Pulmonary artery endothelial cell (primary cell): ENCODE measurements at places on chromosomes 5 and 9. TPM values are rescaled to one million over a fixed set of nuclear protein-coding genes. Genes with fewer than 3 reads are reported as not detected.

DNA sequence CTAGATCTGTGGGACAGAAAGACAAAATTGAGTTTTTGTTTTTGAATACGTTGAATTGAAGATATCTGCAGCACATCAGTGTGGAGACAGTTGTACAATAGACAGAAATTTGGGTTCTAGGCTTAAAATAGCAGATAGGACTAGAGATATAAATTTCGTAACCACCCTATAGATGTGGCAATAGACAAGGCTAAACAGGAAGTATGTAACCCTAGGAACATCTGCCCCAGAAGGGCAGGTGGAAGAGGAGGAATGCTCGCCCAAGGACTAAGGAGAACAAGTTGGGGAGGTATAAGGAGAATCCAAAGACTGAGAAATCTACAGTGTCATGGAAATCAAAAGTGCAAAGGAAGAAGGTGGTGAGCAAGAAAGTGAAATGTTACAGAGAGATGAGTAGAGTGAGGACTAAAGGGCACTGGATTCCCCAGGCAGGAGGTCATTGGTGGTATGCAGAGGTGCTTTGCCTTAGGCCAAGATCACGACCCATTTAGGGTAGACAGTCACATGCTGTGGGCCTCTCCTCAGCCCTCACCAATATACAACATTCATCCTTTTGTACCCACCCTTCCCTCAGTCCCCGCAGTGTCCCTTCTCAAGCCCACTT, 109.1 kb upstream of the ELL2 start:
- no peak for DNase-seq

DNA sequence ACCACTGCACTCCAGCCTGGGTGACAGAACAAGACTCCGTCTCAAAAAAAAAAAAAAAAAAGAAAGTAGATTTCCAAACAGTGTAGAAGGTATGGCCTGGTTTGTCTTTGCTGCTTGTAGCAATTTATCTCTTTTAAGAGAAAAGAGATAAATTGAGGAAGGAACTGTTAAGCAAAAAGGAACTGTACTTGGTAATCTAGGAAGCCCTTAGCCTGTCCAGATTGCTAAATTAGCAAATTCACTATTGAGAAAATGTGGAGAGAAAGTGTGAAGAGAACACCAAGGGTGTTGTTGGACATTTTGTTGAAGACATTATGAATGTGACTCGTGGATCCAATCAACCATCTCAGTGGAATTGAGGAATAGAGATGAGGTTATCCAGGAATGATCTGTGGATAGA, 13.0 kb upstream of the SUSD3 start:
- DNase-seq = no peak

DNA sequence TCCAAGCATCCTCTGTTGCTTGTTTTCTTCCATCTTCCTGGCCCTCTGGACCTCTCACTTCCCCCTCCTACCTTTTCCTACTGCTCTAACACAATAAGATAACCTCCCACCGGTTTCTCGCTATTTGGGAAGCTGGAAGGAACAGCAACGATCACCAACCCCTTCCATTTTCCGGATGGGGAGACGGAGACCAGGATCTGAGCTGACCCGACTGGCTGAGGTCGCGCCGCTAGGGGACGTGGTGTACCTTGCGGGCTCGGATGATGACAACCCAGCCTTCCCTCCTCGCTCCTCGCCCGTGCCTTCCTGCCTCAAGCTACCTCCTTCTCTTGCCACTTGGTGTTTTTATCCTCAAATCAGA, 1.9 kb downstream of the LPAR1 start:
- no peak for DNase-seq

- DNase-seq = no peak
Measured at GRCh38 chr5:75006865-75007822, 45.2 kb downstream of the GCNT4 start.

DNA sequence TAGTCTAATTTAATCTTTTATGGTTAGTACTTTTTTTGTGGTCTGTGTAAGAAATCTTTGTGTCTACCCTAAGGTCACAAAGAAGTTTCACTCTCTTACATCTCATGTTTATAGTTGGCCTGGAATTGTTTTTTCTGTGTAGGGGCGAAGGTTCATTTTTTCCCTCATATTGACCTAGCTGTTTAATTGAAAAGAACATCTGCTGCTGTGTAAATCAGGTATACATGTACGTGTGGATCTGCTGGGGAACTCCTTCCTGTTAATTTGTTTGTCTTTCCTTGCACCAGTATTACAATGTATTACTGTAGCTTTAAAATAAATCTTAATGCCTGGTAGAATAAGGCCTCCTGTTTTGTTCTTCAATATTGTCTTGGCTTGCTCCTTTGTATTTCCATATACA, 37.8 kb downstream of the EXOSC2 start:
- DNase-seq = no peak

DNA sequence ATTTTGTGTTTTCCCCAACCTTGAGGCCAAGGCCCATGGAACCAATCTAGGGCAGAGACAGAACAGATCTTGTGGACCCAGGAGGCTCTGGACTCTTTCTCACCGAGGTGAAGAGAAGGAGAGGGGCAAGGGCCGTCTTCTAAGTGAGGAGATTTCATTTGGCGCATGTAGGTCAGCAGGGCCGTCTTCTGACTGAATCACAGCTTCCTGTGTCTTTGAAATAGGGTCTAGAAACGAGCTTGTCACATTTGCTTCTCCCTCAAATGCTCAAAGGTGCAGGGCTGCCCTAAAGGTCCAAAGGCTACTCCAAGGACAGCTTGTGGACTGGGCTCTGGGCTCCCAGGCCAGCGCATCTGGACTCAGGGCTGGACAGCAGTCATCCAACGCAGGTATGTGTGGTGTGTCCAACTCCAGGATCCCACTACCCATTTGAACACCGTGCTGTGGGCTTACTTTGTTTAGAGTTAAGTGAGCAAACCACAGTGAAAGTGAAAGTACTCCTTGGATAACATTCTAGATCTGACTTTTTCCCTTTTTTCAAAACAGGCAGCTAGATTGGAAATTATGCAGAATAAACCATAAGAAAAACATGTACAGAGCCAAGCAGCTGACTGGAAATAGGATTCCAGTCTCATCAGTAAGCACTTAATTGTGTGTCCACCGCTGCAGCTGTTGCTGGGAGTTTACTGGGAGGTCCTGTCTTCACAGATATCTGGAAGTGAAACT, 357.0 kb downstream of the GADD45G start:
- no peak for DNase-seq

GRCh38 chr5:134289509-134290113, 63.7 kb upstream of the PPP2CA start:
- DNase-seq = peak; percentile 46

DNA sequence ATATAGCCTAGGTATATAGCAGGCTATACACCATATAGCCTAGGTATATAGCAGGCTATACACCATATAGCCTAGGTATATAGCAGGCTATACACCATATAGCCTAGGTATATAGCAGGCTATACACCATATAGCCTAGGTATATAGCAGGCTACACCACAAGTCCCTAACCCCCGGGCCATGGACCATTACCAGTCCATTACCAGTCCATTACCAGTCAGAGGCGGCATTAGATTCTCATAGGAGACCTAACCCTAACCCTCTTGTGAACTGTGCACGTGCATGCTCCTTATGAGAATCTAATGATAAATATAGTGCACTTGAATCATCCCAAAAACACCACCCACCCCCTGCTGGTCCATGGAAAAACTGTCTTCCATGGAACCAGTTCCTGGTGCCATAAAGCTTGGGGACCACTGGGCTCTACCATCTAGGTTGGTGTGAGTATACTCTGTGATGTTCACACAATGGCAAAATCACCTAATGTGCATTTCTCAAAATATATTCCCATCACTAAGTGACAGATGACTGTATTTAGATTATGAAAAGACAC, 4.7 kb downstream of the PLIN2 start:
- no peak for DNase-seq

The PCDHGA2 gene
- total RNA-seq = 0.79 and 0.92 TPM in 2 replicates

DNA sequence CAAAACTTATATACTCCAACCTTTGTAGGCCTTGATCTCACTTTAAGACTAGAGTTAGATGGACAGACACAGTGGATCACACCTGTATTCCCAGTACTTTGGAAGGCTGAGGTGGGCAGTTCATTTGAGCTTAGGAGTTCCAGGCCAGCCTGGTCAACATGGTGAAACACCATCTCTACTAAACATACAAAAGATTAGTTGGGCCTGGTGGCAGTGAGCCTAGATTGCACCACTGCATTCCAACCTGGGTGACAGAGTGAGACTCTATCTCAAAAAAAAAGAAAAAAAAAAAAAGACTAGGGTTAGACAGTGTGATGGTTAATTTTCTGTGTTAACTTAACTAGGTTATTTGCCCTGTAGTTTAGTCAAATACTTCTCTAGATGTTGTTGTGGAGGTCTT, 74.1 kb downstream of the CFAP95 start:
- no peak for DNase-seq

The LURAP1L gene
- 2.8 and 3.3 TPM in 2 replicates for total RNA-seq

The SLC35A4 gene
- 22.6 and 30.7 TPM in 2 replicates for total RNA-seq

The BAAT gene
- total RNA-seq = under 0.01 TPM in 1 of 2 replicates, not detected in the other

The DPYSL3 gene
- total RNA-seq = 138 and 161 TPM in 2 replicates

GRCh38 chr9:33620738-33621439, 96.8 kb downstream of the ANKRD18B start:
- DNase-seq = no peak

DNA sequence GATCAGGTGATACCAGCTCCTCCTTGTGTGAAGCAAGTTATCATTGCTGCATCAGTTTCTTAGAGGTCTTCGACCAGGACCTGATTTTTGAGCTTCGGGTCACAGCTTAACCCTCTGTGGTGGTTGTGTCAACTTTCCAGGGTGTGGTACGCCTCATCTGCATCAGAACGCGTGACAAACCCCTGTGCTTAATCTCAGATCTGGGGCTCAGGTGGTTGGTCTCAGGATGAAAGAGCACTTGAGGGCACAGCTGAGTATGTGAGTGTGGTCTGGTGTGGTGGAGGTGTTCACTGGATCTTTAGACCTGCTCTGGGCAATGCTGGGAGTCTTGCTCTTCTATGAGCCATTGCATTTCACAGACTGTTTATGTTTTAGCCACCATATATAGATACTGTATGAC, 64.1 kb downstream of the OSTF1 start:
- DNase-seq = no peak

The CCL27 gene
- 0.14 TPM in 1 of 2 replicates, not detected in the other for total RNA-seq

DNA sequence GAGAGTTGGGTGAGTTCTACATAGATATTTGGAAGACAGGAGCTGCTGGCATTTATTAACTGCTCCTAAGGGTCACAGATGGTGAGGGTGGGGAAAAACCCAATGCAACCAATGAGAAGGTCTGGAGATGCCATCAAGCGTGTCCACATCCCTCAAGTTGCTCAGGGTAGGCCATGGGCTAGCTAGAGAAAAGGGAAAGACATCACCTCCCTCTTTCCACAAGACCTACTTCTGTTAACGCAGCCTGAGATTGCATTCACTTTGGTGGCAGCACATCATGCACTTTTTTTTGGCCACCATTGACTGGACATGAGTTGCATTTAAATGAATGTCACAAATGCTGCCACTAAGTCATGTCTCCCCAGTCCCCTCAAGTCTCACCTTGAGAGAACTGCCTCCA, 71.4 kb downstream of the ARHGEF37 start:
- DNase-seq = no peak

DNA sequence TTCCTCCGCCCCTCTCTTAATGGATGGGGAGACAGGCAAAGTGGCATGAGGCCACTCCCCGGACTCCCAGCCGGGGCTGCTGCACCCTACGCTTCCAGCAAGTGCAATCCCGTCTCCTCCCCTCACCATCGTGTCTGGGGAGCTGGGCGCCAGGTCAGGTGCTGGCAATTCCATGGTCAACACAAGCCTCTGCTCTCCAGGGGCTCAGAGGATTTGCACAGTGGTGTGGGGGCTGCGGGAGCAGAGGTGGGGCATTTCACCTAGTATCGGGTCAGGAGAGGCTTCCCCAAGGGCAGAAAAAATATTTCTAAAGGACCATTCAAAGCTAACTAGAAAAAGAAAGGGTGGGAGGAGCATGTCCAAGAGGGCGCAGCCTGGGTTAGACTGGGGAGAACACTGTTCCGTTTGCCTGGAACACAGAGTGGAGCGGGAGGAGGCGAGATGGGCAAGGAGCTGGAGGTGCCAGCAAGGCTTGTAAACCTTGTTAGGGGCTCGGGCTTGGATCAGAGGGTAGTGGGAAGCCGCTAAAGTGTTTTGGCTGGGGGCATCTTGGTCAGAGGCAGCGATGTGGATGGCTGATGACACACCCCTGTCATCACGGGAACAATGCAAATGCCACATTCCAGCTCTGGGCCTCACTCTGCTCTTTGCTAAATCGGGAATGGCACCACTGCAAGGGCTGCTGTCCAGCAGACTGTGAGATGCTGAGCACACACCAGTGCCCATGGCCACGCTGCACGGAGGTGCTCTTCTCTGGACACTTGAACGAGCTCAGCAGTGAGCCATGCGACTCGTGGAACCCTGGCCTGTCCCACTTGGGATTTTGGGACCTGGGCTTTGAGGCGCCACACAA, 191.7 kb downstream of the CDK5RAP2 start:
- DNase-seq = no peak

GRCh38 chr9:89480825-89481537, 16.9 kb downstream of the SEMA4D start:
- no peak for DNase-seq

DNA sequence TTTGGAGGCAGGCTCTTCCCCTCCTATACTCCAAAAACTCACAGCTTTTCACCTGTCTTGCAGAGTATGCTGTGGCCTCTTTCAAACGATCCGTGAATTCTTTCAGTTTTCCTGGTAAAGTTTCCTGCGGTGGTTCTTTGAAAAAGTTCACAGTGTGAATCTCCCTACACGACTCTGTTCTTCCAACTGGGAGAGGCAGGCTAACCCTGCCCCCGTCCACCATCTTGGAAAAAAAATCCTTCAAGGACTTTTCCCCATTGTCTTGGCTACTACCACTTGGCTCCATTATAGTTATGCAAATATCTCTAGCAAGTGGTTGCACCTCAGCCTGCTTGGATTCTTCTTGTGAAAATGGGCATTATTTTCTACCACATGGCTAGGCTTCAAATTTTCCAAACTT, 382.6 kb downstream of the AGTPBP1 start:
- DNase-seq = no peak

The NUTM2G gene
- total RNA-seq = not detected in 2 replicates

GRCh38 chr9:74598874-74599273, 101.7 kb downstream of the RORB start:
- no peak for DNase-seq

The EHMT1 gene
- 68.3 and 70.8 TPM in 2 replicates for total RNA-seq

GRCh38 chr9:110538647-110539041, 40.9 kb downstream of the SVEP1 start:
- DNase-seq = no peak

The SLC6A3 gene
- total RNA-seq = not detected in 2 replicates

DNA sequence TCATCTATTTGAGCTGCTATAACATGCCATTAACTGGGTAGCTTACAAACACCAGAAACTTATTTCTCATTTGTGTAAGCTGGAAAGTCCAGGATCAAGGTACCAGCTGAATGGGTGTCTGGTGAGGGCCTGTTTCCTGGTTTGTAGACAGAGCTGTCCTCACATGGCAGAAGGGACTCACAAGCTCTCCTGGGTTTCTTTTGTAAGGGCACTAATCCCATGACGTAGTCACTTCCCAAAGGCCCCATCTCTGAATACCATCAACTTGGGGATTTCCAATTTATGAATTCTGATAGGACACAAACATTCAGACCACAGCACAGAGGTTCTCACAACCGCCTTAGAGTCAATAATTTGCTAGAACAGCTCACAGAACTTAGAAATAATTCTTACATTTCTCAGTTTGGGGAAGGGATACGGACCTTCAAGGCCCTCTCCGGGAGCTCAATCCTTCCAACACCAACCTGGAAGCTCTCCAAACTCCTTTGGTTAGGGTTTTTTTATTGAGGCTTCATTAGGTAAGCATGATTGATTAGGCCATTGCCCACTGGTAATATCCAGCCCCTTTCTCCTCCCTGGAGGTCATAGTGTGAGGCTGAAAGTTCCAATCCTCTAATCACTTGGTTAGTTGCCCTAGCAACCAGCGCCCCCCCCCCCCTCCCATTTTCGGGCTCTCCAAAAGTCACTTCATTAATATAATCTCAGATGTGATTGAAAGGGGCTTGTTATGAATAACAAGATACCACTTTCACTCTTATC, 7.6 kb upstream of the DNAJA1 start:
- no peak for DNase-seq
